ENCODE measurements at places on chromosomes 6 and 20.
A peak's percentile ranks its signal among the peaks of the same experiment; 100 is the strongest.

DNA sequence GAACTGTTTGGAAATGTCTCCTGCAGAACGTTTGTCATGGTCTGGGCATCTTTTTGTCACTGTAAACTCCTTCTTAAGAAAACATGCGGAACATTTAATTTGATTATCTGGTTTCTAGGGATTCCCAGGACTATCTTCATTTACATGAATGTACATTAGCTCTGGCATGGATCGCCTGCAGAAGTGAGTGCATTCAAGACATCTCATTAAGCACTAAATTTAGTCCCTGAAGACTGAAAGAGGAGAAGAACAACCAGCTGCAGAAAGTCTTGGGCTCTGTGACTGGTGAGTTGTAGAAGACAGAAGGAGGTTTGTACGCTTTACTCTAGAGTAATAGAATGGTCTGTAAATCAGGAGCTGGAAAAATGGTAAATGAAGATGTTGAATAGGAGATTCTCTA is 540.7 kb downstream of the BCKDHB start:
- no peak for DNase-seq

- peak; percentile 59 for DNase-seq
Observed at GRCh38 chr20:45341939-45342854, 6.0 kb downstream of the SDC4 start.

GRCh38 chr20:35079472-35080347 is 12.9 kb downstream of the TRPC4AP start:
- DNase-seq, result no peak

DNA sequence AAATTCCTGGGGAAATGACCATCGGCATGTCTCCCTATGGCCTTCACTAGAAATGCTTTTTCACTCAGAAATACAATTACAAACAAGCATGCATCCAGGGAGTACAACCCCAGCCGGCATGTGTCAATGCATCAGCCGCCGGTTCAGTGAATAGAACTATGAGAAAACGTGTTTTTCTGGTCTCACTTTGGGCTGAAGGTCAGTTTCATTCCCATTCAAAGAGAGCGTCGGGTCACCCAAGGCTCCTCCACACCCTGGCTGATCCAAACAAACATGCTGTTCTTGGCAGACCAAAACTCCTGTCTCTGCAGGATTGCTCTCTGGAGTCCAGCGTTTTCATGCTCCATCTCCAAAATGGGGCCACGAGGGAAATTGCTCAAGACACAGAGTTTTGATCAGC is 35.5 kb upstream of the NXT1 start:
- no peak for DNase-seq

DNA sequence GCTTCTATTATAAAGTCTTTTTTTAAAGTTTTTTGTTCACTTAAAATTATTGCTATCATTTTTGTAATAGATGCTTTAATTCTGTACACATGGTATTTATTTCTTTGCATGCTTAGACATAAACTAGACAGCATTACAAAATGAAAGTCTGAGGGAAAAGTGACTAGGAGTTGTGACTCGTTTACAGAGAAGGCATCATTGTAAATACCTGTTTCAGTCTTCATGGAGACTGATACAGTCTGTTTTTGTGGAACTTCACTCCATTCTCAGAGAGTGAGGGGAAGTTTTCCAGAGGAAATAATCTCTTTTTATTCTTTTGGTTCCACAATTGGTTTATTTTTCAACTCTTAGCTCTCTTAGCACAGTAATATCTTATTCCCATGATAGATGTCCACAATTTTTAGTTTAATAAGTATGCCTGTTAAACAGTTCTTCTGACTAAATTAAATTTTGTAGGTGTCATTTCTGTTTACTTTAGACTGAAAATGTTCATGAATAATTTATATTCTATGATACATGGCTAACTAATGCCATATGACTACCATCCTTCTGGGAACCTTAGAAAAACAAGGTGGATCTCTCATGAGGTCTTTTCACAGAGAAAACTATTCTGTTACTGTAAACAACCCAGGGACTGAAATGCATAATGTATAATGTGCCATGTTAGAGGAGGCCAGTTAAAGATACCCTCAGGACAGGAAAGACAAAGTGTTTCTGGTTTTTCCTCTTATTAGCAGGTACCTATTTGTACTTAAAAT is 69.2 kb downstream of the MYO6 start:
- DNase-seq, result no peak

DNA sequence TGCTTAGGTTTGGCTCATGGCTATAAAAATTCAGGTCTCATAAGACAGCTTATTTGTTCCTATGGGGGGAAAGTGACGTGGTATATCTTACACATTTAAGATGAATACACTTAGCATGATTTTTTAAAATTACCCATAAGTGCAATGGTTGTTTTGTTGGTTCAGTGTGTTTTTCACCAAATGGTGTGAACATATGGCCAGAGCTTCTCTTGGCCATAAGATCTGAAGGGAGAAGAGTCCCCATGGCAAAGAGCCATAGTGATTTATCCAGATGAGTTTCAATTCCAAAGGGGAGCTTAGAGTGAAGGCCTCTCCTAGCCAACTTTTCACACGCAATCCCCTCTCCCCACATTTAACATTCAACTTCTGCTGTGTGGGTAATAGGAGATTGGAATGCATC is 107.6 kb downstream of the TMEM242 start:
- no peak for DNase-seq

DNA sequence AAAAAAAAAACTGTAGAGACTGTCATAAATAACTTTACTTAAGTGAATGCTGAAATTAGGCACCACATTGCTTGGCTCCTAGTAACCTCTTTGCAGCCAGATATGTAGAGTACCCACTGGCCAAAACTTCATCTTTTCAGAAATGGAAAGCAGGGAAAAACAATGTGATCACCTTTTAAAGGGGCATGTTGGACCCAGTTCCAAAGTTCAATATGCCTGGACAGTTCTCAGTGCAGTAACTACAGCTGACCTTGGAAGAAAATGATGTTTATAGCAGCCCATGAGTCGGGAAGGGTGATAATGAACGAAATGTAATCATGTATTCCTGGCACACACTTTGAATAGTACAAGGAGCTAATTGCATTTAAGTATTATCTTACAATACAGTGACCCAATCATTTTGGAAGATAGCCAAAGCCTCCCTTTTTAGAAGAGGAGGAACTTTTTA is 93.6 kb upstream of the TAB2 start:
- no peak for DNase-seq

GRCh38 chr6:66731310-66731709 is 1024.3 kb upstream of the EYS start:
- no peak for DNase-seq

DNA sequence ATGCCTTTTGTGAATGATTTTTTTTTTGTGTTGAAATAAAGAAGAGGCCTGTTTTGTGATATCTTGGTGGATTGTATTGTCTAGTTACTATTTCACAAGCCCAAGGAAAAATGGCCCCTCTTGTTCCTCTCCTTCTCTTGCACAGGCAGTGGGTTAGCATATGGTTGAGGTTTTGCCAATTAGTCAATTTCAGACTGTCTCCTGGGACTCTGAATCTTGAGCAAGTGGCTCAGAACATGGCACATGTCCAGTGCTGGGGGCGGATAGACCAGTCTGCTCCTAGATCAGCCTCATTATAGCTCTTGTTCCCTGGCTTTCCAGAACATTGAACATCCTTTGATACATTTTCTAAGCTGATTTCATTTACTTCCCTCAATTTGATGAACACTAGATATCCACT is 589.2 kb downstream of the PHF3 start:
- DNase-seq, result no peak

GRCh38 chr6:18314317-18314997 is 50.1 kb upstream of the DEK start:
- no peak for DNase-seq

- no peak for DNase-seq
Observed at GRCh38 chr6:131130554-131130940, 4.7 kb upstream of the AKAP7 start.

GRCh38 chr6:143579703-143580102 is 68.2 kb upstream of the FUCA2 start:
- no peak for DNase-seq

- no peak for DNase-seq
Observed at GRCh38 chr6:115362234-115362633, 698.5 kb downstream of the FRK start.

DNA sequence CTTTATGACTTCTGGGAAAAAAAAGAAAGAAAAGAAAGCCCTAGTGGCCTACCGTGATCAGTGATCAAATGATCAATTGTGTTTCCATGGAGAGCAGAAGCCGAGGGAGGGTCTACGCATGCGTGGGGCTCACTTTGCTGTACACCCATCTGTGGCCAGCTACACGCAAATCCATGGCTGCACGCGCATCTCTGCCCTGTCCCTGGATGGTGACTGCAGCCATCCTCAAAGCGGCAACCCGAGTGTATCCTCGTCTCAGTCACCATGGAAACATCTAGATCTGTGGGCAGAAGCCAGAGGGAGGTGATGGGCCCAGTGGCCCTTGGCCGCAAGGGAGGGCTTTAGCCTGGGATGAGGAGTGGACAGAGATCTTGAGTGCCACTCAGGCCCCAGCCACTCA is 785 bp upstream of the ULBP3 start:
- DNase-seq, result no peak

- no peak for DNase-seq
Observed at GRCh38 chr6:126807876-126808275, 310.6 kb upstream of the RSPO3 start.

GRCh38 chr20:14234666-14235295 is 102.6 kb downstream of the FLRT3 start:
- DNase-seq, result no peak

- DNase-seq, result no peak
Observed at GRCh38 chr6:160227769-160228161, 30.9 kb downstream of the SLC22A2 start.

DNA sequence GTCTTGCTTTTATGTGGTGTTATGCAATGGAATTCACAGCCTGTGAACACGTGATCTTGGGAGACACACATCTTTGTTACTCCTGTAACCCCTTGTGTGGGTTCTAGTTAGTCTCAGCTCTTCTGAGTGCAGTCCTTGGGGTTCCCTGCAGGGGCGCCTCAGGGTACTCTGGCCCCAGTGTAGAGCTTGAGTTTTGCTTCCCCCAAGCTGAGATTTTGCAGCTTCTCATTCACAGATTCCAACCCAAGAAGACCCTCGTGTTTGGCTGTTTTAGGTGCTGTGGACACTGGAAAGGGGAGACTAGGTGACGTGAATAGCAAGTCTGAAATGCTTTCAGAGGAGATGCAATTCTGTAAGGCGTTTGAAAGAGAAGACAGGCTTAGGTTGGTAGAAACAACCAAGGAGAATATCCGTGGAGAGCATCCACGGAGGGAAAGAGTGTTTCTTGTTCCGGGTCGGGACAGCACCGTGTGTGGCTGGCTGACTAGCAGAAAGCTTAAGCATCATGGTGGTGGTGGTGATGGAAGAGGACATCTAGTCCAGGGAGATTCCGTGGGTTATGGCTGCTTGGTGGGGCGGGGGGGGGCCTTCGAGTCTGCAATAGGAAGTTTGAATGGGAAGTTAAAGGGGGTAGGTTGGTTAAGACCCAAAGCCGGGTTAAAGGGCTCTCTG is 30.1 kb downstream of the DUSP22 start:
- no peak for DNase-seq

DNA sequence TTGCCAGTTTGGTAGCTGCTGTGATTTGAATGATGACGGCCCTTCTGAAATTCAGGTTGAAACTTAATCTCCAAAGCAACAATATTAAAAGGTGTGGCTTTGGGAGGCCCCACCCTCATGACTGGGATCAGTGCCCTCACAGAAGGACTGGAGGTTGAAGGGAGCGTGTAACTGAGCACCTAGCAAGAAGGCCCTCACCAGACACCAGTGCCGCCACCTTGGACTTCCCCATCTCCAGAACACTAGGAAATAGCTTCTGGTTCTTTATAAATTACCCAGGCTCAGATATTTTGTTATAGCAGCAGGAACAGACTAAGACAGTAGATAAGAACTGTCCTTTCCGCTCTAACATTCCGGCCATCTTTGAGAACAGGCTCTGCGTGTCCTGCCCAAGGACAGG is 243.1 kb downstream of the DLL1 start:
- no peak for DNase-seq
